ENCODE measurements at places on chromosomes 13 and 19. TPM values are rescaled to one million over a fixed set of nuclear protein-coding genes. Genes with fewer than 3 reads are reported as not detected.

S1PR2 gene
- 1.6 TPM for total RNA-seq

GPR183 gene
- 0.33 TPM for total RNA-seq

RFXAP gene
- 2.3 TPM for total RNA-seq

PRKACA gene
- 62.7 TPM for total RNA-seq

FAM32A gene
- total RNA-seq, result 143 TPM

FKRP gene
- total RNA-seq, result 29.7 TPM

GNG7 gene
- total RNA-seq, result 0.98 TPM

RFX2 gene
- 9.8 TPM for total RNA-seq

C19orf67 gene
- total RNA-seq, result not detected

NKG7 gene
- total RNA-seq, result not detected

ADGRE2 gene
- total RNA-seq, result not detected

SHISA7 gene
- not detected for total RNA-seq

OR7A5 gene
- total RNA-seq, result not detected

ATXN8OS gene
- total RNA-seq, result not detected

NLRP4 gene
- not detected for total RNA-seq

MYH14 gene
- not detected for total RNA-seq

IRGC gene
- not detected for total RNA-seq
